ENCODE measurements at places on chromosomes 6 and 20.

GRCh38 chr6:34671801-34672656 lies 24.5 kb downstream of the ILRUN start:
- no peak for DNase-seq

GRCh38 chr6:157632821-157633220 lies 190.2 kb upstream of the SNX9 start:
- DNase-seq: no peak

DNA sequence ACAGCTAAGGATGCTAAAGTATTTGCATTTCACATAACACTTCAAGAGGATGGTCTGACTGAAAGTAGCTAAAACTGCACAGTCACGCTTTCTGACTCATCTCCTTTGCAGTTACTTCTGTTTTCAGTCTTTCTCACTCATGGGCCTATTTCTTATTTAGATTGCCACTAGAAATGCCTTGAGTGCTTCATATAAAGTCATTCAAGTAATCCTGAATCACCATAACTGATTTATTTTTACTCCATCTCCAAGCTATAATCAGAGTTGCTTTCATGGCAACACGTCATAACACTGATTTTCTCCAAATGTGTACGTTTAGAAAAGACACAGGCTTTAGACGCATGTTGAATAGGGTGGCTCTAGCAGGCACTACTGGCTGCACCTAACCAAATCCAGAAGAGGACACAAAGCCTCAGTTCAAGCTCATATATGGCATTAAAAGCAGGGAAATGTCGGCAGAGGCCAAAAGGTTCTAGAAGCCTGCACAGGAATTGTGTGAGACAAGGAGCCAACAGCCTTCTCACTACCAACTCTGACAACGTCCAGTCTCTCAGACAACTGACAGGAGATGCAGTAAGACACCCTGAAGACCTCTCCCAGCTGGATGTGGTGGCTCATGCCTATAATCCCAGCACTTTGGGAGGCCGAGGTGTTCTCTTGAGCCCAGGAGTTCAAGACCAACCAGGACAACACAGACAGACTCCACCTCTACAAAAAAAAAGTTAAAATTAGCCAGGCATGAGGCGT lies 64.1 kb upstream of the BEND6 start:
- no peak for DNase-seq

- DNase-seq: no peak
These were observed 31.5 kb downstream of the SERPINB1 start for GRCh38 chr6:2810092-2810671.

GRCh38 chr20:34210271-34210670 lies 31.0 kb upstream of the ASIP start:
- DNase-seq: no peak

GRCh38 chr20:48698507-48699267 lies 129.1 kb downstream of the PREX1 start:
- DNase-seq: no peak

- no peak for DNase-seq
These were observed 87.5 kb upstream of the ARID1B start for GRCh38 chr6:156689656-156690055.

GRCh38 chr6:82365016-82365795 lies 1.6 kb downstream of the TPBG start:
- DNase-seq: peak; percentile 70

- no peak for DNase-seq
These were observed 1.1 kb downstream of the SPTLC3 start for GRCh38 chr20:13009682-13010406.

GRCh38 chr6:11732036-11732631 lies 46.5 kb downstream of the ADTRP start:
- no peak for DNase-seq

- DNase-seq: no peak
These were observed 426.9 kb downstream of the HTR1B start for GRCh38 chr6:77036400-77036799.

- DNase-seq: no peak
These were observed 60.8 kb downstream of the OGFRL1 start for GRCh38 chr6:71349395-71349794.

- no peak for DNase-seq
These were observed 23.3 kb downstream of the RBL1 start for GRCh38 chr20:37072293-37073196.

DNA sequence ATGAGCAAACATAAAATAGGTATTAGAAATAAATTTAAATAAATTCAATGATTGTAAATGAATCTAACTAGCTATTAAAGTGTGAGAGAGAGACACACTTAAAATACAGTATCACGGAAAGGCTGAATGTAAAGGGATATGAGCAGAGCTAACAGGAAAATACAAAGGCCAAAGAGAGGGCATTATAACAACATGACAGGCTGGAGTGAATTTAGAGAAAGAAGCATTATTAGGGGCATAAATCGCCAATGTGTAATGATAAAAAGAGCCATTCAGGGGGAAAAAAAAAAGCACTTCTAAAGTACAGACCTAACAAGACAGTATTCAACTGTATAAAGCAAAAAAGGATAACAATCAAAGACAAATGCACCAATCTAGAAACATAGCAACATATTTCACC lies 28.1 kb downstream of the DACT2 start:
- DNase-seq: no peak
